ENCODE measurements at places on chromosomes 6 and 20. TPM values are rescaled to one million over a fixed set of nuclear protein-coding genes. Genes with fewer than 3 reads are reported as not detected.

ERVFRD-1 gene
- not detected for total RNA-seq

OR12D3 gene
- not detected for total RNA-seq

CEP57L1 gene
- 58.4 TPM for total RNA-seq

CNBD2 gene
- total RNA-seq, result 5.2 TPM

ALDH5A1 gene
- 18.6 TPM for total RNA-seq

MACROD2 gene
- 58.1 TPM for total RNA-seq

R3HDML gene
- not detected for total RNA-seq

DNA sequence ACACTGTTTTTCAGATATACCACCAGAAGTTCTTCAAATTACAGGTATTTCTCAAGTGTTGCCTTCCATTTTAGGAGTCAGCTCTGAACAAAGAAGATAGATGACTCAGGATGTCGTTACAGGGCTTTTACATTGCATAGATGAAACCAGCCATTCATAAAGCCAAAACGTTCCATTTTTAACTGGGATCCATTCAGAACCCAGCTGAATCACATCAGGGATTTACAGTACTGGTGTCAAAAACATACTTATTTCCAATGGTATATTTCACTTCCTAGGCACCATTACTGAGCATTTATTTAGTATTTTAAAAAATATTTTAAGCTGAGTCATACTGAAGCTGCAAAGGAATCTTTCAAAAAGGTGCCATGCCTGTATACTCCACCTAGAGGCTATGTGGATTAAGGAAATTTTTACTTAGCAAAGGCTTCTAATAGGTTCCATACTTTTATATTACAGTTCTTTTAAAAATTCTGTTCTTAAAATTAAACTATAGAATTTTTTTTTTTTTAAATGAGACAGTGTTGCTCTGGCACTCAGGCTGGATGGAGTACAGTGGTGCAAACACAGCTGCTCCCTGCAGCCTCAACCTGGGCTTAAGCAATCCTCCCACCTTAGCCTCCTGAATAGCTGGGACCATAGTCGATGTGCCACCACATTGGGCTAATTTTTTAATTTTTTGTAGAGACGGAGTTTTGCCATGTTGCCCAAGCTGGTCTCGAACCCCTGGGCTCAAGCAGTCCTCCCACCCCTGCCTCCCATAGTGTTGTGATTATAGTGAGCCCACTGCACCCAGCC lies 2.6 kb downstream of the ASF1A start:
- peak; percentile 21 for DNase-seq

DNA sequence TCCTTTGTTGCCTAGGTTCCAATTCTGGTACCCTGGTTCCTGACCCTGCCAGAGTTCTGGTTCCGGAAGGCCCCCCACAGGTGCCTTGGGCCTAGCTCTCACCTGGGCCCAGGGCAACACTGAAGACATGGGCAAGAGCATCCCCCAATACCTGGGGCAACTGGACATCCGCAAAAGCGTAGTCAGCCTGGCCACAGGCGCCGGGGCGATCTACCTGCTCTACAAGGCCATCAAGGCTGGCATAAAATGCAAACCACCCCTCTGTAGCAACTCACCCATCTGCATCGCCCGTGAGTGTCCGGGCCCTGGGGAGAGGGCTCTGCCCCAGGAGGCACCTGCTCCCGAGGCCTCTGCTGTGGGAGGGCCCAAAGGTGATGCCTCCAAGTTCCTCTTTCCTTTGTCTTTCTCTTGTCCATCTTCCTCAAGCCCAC lies at the start of gene ARMC12:
ARMC12 (plus strand) TSS at position 51 of the 431 bp plus-strand sequence; CDS start at position 128, 77 bp downstream.
- no peak for DNase-seq

DNA sequence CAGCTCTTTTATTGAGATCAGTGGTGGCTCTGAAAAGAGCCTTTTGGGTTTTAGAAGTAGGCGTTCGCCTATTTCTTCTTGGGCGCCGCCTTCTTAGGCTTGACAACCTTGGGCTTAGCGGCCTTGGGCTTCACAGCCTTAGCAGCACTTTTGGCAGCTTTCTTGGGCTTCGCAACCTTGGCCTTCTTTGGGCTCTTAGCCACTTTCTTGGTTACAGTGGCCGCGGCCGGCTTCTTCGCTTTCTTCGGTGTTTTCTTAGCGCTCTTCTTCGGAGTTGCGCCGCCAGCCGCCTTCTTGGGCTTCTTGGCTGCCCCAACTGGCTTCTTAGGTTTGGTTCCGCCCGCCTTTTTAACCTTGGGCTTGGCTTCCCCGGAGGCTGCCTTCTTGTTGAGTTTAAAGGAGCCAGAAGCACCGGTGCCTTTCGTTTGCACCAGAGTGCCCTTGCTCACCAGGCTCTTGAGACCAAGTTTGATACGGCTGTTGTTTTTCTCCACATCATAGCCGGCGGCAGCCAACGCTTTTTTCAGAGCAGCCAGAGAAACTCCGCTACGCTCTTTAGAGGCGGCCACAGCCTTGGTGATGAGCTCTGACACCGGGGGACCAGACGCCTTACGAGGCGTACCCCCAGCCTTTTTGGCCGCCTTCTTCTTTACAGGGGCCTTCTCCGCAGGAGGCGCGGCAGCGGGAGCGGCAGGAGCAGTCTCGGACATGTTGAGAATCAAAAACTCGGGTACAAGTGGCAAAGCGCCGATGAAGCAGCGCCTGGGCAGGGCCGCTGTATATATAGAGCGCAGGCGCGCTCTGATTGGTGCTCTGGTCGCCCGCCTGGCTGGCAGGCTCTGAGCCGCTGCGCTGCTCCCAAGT lies 31.3 kb upstream of the HFE start:
- DNase-seq, result peak; percentile 92

- no peak for DNase-seq
Measured at GRCh38 chr6:134706153-134706552, 243.7 kb downstream of the ALDH8A1 start.

- DNase-seq, result peak; percentile 37
Measured at GRCh38 chr6:108751282-108751681, 96.9 kb upstream of the ARMC2 start.

DNA sequence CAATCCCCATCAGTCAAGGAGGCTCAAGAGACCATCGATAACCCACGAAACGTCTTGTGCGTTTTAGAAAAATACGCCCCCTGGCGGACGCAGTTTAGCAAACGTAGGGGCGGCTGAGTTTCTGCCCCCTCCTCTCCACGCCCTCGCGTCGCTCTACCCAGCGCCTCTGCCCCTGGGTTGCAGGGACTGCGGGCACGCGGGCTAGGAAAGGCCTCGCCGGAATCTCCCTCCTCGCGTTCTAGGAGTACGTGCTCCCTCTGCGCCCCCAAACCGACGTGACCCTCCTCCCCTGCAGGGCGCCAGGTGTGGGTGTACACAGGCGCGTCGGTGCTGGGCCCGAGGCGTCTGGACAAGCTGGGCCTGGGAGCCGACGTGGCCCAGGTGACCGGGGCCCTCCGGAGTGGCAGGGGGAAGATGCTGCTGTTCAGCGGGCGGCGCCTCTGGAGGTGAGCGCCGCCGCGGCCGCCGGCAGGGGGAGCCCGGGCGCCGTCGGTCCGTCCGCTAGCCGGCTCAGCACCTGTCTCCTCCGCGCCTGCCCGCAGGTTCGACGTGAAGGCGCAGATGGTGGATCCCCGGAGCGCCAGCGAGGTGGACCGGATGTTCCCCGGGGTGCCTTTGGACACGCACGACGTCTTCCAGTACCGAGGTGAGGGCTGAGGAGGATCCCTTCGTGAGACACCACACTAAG lies 5.3 kb downstream of the MMP9 start:
- DNase-seq, result peak; percentile 55

DNA sequence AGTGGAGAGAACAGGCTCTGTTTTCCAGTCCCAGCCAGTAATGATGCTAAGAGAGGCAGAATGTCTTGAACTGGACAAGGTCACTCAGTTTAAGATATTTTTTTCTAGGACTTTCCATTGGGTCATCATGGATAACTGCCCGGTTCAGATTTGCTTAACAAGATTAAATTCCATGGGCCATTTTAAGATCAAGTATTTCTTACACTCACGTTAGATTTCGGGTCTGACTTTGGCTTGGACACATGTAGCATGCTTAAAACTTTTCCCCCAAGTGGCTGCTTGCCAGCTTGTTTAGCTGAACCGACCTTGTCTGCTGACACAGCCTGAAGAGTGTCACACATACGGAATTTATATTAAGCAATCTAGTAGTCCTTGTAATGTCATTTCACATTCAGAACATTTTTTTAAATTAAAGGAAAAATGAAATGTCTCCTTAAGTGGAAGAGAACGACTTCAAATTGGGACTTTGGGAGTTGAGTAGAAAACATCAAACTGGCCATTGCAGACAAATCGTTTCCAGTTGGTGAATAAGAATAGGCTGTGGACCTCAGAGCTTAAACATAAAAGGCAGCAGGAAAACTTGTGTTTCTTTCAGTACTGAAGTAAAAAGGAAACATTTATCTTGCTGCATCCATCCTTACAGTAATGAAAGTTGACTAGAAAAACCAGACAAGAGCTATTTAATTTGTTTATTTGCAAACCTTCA lies 29.0 kb downstream of the ARMC2 start:
- no peak for DNase-seq

- no peak for DNase-seq
Measured at GRCh38 chr20:25481918-25482253, 74.4 kb downstream of the GINS1 start.

DNA sequence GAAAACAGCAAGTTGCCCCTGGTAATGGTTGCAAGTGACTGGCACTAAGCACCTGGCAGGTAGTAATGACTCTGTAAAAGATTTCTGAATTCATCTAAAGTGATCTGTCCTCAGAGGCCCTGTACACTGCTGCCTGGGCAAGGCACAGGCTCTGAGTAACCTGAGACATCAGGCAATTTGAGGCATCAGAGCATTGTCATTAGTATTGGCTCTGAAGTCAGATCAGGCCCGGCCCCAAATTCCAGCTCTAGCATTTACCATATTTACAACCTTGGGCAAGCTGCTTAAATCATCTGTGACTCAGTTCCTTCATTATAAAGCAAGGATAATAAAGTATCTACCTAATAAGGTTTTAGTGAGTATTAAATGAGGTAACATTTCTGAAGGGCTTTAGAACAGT lies 17.3 kb upstream of the TENT5A start:
- DNase-seq, result no peak

- peak; percentile 89 for DNase-seq
Measured at GRCh38 chr6:31822036-31822821, 5.3 kb upstream of the HSPA1B start.

GRCh38 chr20:6530779-6531315 lies 236.6 kb upstream of the BMP2 start:
- DNase-seq, result no peak

DNA sequence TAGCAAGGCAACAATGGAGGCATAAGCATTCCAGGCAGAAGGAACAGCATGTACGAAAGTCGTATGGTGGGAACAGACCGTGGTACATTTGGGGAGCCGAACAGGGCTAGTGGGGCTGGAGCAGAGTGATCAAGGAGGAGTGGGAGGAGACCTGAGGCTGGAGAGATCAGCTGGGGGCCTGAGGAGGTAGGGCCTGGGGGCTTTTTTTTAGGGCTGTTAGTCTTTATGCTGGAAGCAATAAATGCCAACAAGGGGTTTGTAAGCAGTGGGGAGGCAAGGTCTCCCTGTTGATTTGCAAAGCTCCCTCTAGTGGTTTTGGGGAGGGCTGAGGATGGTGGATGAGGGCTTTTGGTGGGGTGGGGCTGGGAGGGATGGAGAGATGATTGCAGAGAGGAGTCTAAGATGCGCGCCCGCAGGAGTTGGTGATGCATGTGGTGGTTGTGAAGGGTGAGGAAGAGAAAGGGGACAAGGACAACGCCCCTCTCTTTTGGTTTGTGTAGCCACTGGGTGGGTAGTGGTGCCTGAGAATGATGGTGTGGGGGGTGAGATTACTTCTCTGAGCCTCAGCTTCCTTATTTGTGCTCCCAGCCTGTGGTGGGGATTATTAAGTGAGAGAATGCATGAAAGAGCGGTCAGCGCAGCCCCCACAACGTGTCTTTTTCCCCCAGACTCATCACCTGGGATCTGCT lies 74.1 kb upstream of the TOX2 start:
- DNase-seq, result no peak

GRCh38 chr6:162385980-162386379 lies 341.6 kb downstream of the PRKN start:
- DNase-seq, result no peak

DNA sequence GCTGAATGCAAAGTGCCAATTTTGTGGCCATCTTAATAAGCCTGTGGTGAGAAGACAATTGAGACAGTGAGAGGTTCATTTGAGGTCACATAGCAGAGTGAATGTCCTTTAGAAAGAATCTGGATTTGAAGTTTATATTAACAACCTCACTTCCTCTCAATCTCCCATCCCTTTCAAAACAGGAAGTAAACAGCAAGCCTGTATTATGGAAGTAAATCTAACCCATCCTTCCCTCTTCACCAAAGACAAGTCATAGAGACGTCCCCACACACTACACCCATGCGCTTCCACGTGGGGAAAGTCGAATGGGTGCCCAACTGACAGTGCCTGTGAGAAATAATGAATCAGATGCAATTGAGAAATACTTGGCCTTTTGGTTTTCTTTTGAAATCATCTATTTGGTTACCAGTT lies 28.8 kb upstream of the CCND3 start:
- DNase-seq, result no peak

DNA sequence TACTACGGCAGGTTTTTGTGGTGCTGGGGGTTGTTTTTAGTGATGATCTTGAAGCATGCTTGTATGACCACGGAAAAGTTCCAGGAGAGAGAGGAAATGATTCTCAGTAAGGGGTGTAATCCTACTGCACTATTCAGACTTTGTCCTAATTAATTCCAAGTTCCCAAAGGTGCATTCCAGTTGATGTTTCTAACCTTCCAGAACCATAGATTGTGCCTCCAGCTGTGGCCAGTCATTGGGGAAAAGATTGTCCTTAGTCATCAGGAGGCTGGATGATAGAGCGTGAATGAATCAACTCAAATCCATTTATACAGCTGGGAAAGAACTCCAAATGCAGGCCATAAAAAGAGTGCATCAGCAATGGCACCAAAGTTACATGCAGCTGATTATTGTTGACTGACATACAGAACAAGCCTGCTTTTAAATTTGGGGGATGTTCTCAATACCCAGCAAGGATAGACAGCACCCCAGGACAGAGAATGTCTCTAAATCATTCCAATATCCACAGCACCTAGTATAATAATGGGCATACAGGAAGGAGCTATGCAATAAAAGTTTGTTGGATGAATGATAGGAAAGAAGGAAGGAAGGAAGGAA lies 27.8 kb upstream of the PKHD1 start:
- no peak for DNase-seq

GRCh38 chr6:139871803-139872510 lies 497.5 kb upstream of the CITED2 start:
- DNase-seq, result no peak

DNA sequence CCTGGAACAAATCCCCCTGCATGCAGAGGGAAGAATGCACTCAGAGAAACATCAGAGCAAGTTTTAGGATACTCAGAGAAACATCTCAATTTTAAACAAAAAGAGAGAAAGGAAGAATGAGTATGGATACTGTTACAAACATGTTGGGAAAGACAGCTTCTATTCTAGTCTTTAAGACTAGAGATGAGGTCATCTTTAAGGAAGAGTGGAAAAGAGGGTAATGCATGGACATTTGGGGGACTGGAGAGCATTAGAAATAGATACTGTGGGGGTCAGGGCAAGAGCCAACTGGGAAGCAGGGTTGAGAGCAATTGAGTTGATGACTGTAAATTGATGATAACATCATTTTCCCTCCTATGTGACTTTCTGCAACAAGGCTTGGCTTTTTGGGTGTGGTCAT lies 431.2 kb downstream of the CDH26 start:
- no peak for DNase-seq

GRCh38 chr20:35013421-35014411 lies 58.0 kb downstream of the MYH7B start:
- no peak for DNase-seq
